ENCODE measurements at places on chromosomes 13 and 19.

DNA sequence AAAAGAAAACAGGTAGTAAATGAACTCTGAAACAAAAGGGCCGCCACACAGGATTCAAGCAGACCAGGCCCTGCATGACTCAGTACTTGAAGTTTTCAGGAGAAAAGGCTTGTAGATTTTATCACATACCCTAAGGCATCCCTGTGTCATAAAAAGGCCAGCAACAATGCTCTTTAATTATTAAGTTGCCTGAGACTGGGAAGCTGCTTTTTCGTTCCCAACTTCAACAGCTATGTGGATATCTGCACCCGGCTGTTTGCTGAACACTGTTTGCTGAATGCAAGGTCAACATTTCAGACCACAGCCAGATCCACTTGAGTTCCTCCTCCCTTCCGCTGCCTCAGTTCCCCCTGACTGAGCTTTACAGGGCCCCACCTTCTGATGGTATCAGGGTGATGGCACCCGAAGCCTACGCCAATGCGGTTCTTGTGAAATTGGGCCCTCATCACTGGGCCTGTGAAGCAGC, 6.1 kb upstream of the ECH1 start:
- no peak for DNase-seq

DNA sequence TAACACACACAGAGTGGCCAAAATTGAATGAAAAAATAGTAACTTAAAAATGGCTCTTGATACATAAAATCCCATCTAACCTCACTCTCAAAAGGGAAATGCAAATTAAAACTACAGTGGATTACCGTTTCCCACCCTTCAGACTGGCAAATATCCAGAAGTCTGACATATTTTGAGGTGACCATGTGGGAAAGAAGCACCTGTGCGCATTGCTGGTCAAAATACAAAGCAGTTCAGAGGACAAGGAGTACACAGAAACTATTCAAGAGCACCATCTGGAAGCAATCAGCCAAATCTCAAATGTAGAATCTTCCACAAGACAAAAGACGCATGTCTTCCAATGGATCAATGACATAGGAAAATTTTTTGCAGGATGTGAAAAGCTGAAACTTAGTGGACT, 23.2 kb downstream of the NALCN start:
- DNase-seq, result no peak

DNA sequence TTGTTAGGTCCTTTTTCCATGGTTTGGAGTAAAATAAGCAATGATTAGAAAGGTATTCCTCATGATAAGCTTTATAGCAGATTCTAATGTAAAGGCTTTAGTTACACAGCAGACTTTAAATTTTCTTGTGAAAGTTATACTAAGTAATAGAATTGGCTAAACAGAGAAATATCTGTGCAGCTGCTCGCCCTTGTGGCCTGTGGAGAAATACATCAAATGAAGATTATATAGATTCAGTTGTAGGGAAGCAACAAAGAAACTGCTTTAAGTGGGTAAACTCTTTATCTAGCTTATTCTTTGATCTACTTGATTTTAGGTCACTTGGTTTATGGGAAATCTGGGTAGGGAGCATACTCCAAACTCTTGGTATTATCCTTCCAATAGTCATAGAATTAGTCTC, 1269.7 kb upstream of the SPRY2 start:
- DNase-seq, result no peak

DNA sequence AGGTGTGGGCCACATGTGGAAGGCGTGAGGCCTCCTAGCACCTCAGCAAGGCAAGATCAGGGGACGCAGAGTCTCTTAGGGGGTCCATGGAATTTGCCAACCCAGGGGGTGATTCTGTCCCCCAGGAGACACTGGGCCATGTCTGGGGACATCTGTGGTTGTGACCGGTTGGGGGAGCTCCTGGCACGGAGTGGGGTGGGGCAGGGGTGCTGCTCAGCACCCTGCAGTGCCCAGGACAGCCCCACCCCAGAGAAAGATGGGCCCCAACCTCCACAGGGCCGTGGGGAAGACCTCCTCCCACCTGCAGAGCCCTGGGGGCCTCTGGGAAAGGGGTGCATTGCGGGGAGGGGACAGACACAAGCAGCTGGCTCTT, 4.0 kb downstream of the MKNK2 start:
- no peak for DNase-seq

- no peak for DNase-seq
Measured at GRCh38 chr13:94994506-94994905, 282.2 kb upstream of the SOX21 start.
